Activated CD4-positive, alpha-beta T cell treated with anti-CD3 and anti-CD28 coated beads, Interleukin-2, amount 50 U/mL, for 1 hour (primary cell): ENCODE measurements at places on chromosomes 7 and 10.

DNA sequence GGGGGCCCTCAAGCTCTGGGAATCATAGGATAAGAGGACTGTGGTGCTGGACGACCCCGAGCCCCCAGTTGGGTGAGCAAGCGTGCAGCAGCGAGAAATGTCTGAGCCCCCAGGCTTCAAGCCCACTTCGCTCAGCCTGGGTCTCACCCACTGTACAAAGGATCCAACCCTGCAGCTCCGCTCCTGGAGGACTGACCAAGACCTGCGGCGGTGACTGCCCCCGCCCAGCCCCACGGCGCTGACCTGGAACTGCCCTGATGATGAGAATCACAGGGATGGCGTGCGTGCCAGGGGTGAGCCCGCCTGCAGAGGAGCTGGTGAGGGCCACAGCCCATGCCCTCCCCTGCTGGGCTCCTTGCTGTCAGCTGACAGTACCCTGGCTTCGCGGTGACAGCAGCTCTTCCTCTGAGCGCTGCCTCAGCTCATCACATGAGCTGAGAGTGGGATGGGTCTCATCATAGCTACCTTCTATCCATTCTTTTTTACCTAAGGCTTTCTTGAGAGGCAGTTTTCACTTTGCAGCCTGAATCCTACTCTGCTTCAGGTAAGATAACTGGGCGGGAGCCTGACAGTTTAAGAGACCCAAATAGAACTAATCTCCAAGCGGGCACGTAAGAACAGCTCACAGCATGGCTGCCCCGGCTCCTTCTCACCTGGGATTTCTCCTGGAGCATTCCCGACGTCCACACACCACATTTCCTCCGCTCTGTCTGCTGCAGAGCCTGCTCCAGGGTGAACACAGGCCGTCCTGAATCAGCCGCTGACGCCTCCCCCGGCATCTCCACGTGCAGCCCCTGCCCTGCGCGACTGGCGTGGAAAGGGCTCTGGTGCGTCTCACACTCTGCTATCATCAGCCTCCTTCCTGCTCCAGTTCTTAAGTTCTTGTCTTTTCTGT, 329.9 kb downstream of the PTPRN2 start:
- no peak for DNase-seq

DNA sequence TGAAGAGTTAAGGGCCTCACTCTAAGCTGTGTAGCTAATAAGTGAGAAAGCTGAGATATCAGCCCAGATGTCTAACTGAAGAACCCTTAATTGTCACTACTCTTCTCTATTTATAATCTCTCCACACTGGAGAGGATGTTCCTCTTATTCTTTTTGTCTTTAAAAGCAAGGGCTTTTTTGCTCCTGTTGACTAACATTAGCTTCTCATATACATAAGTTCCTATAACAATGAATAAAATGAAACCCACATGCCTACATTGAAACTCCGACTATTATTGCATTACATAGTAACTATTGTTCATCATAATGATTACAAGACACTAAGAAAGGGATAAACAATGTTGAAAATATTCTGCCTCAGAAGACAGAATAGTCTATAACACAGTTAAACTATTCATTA, 67.1 kb downstream of the GNAT3 start:
- no peak for DNase-seq

- DNase-seq = no peak
Measured at GRCh38 chr10:70000262-70000661, 52.4 kb upstream of the MACROH2A2 start.

GRCh38 chr10:102422545-102423129, 2.0 kb downstream of the FBXL15 start:
- no peak for DNase-seq

- no peak for DNase-seq
Measured at GRCh38 chr7:91098566-91098965, 165.7 kb upstream of the FZD1 start.
